ENCODE measurements at places on chromosomes 11 and 22.
A peak's percentile ranks its signal among the peaks of the same experiment; 100 is the strongest.

DNA sequence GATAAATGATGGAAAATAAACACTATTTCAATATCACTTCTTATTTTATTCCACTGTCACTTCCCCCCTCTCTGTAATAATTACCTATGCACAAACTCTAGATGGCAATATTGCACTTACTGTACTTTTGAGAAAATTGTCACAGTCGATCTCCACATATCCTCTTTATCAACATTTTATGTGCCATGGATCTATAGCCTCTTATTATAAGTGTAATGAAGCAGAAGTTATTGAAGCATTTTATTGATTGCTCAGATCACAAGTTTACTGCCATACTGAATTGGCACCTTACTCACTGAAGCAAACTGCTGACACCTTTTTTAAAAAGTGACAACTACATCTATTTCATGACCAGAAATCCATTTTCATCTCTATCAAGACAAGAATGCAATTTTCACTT is 133.4 kb downstream of the DCDC1 start:
- no peak for DNase-seq

DNA sequence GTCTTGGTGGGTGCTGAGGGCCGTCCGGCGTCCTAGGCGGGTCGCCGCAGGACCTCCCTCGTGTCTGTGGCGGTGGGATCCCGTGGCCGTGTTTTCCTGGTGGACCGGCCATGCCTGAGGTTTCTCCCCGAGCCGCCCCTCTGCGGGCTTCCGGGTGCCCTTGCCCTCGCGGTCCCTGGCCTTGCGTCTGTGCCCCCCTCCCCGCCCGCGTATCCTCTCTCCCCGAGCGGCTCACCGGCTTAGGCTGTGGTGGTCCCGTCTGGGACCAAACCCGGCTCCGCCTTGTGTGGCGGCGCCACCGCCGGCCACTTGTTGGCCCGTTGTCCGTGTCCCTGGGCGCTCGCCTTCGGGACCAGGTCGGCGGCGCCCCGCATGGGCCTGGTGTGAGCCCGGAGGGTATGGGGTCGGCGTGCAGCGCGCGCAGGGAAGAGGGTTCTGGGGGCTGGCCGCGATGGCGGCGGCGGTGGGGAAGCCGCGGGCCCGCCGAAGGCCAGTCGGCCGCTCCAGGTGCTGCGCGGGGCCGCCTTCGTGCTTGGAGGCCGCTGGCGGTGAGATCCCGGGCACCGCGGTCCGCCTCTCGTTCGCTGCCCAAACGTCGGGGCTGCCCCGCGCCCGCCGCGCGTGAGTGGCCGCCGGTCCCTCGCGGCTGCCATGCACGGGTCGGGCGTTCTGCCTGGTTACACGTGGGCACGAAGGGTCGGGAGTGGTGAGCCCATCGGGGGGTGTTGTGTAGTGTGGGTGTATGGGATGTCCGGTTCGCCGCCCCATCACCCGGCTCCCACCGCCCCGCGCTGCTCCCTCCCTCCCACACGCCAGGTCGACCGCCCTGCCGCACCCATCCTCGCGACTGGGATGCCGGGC is 3899.1 kb upstream of the OR11H1 start:
- no peak for DNase-seq

GRCh38 chr11:57568330-57568766 is 876 bp upstream of the UBE2L6 start:
- no peak for DNase-seq

DNA sequence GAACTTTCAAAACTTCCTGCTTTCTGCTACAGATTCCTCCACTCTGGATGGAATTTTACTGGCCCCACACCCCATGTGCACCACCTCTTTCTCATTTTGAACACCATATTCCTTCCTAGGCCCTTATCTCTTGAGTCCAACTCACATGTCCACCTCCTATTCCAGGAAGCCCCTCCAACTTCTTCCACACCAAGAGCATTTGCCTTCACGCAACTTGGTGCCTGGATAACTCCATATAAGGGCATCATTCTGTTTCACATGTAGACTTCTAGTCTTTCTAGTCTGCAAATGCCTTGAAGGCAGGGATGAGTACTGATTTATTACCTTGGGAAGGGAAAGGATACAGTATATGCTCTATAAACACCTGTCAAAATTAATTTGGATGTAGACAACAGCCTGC is 17.5 kb downstream of the GAB2 start:
- no peak for DNase-seq

- DNase-seq = no peak
These were observed 19.4 kb downstream of the NFAM1 start for GRCh38 chr22:42412744-42413333.

DNA sequence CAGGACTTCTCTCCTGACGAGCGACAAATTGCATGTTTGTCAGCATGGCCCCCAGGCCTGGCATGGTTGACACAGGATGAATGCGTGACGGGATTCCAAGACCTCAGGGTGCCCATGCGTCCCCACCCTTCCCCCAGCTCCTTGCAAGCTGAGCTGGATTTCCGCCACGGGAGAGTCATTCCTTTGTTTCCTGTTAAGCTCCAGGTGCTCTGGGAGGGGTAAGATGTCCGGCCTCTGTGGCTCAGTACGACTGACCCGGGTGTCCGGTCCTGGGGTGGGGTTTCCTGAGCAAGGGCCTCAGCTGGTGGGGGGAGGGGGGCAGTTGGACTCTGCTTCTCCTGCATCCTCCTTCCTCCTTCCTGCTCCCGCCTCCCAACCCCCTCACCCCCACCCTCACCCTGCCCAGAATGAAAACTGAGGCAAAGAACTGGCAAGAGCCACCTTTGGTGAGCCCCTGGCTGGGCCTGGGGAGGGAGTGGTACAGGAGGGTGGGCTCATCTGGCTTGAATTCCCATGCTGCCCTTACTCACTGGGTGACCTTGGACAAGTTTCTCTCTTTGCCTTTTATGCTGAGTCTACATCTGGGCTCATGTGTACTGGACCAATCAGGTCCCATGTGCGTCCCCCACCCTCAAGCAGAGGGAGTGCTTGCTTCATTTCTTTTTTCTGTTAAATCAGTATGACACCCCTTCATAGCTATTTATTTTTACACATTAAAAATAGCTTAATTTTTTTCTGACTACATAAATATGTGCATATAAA is 2.5 kb downstream of the CDC42EP2 start:
- DNase-seq = no peak

DNA sequence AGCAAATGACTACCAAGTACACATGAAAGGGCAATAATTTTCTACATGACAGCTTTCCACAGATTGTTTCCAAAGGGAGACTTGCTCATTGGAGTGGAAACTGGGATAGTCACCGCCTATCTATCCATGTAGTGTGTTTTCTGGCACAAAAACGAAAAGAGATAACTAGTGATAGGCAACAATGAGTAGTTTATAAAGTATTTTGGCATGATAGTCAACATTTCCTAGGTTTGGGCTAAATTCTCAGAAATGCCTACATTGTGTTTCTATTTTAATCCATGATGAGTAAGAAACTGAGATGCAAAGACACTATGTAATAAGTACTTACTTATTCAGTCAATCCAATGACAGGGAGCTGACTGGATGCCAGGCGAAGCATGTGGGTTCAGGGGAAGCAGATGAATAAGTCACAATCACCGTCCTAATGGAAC is 1129.1 kb downstream of the DLG2 start:
- DNase-seq = no peak

DNA sequence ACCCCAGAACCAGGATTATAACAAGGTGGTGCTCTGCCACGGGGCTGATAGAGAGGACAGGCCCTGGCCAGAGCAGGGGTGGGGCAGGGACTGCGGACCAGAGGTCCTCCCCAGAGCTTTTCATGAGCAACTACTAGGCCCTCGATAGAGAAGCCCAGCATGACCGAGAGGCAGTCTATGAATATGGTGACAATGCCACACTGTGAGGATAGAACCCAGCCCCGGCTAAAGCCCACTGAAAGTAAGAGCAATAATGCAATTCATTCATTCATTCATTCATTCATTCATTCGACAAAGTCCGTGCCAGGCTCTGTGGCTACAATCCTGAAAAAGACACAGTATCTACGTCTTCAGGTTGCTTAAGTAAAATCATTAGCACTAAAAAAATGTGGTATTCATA is 35.6 kb upstream of the CD5 start:
- no peak for DNase-seq

GRCh38 chr11:41799754-41800153 is 340.3 kb upstream of the LRRC4C start:
- no peak for DNase-seq

GRCh38 chr11:6932145-6932544 is 5.9 kb downstream of the ZNF215 start:
- no peak for DNase-seq

DNA sequence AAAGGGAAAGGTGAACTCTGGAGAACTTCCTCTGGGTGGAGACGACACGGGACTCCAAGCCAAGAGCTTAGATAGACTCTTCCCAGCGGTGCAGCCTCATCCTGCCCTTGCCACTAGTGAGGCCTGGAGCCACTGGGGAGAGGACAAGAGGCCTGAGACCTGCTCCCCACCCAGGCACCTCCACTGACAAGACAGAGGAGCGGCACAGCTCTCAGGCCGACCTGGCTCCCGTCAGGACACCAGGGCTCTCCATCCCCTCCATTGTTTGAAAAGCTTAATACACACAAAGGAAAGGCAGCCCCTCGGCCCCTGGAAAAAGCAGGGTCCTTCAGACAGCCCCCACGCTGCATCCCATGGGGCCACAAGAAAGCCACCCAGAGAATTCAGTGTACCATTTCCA is 29.6 kb downstream of the POLDIP3 start:
- no peak for DNase-seq

- DNase-seq = no peak
These were observed 134.1 kb downstream of the CCDC34 start for GRCh38 chr11:27228906-27229290.

GRCh38 chr11:130832566-130833425 is 83.5 kb downstream of the SNX19 start:
- DNase-seq = no peak

GRCh38 chr11:111944651-111945051 is 7.5 kb downstream of the DIXDC1 start:
- no peak for DNase-seq

GRCh38 chr11:65426839-65427690 is 4.5 kb downstream of the NEAT1 start:
- DNase-seq = no peak

- DNase-seq = no peak
These were observed 42.1 kb upstream of the KLHL35 start for GRCh38 chr11:75474878-75475766.

DNA sequence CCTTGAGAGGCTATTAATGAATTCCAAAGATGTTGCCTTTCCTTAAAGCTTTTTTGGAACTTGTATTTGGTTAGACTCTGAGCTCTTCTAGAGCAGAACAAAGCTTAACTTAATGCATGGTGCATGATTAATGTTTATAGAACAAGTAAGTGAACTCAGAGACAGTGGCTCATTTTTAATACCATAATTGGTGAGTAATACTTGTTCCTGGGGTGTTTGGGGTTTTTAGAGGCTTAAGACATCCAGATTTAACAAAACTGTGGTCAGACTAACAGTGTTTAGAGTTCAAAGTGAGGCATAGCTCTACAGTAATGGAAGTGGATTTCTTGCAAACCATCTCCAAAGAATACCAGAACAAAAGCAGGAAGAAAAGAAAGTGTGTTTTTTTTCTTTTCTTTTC is 73.7 kb upstream of the CTSC start:
- DNase-seq = no peak

GRCh38 chr22:49869845-49870712 is 16.4 kb downstream of the ZBED4 start:
- no peak for DNase-seq

GRCh38 chr22:23196165-23196564 is 15.9 kb downstream of the BCR start:
- DNase-seq = no peak

- no peak for DNase-seq
These were observed 13.3 kb upstream of the NRIP3 start for GRCh38 chr11:9016916-9017642.

- no peak for DNase-seq
These were observed 433.2 kb downstream of the TBC1D22A start for GRCh38 chr22:47195484-47196165.

DNA sequence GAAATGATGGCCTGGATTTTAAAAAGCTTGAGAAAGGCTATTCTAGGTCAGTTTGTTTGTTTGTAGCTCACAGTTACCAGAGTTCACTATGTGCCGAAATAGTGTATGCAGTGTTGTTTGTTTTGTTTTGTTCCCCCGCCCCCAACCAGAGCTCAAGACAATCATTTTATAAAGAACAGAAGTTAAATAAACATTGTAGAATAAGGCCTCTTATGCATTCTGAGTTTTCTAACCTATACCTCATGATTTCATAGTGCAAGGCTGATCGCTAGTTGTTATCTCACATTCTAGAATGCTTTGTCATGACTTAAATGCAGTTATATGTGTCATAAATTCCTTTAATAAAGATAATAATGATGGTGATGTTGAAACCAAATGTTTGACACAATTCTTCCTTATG is 7.8 kb downstream of the KCNA4 start:
- no peak for DNase-seq

- DNase-seq = peak; percentile 28
These were observed 27.9 kb downstream of the KCNC1 start for GRCh38 chr11:17762309-17762974.

DNA sequence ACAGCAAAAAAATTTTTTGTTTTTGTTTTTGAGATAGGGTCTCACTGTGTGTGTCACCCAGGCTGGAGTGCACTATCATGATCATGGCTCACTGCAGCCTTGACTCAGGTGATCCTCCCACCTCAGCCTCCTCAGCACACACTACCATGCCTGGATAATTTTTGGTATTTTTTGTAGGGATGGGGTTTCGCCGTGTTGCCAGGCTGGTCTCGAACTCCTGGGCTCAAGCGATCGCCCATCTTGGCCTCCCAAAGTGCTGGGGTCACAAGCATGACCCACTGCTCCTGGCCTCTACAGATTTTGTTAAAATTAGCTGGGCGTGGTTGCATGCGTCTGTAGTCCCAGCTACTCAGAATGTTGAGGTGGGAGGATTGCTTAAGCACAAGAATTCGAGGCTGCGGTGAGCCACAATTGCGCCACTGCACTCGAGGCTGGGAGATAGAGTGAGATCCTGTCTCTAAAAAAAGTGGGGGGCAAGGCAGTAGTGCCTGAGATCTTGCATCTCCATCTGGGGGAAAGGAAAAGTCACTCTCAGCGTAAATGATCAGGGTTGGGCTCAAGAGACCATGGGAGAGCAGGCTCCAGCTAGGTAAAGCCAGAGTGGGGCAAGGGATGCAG is 10.6 kb upstream of the DGKZ start:
- no peak for DNase-seq

DNA sequence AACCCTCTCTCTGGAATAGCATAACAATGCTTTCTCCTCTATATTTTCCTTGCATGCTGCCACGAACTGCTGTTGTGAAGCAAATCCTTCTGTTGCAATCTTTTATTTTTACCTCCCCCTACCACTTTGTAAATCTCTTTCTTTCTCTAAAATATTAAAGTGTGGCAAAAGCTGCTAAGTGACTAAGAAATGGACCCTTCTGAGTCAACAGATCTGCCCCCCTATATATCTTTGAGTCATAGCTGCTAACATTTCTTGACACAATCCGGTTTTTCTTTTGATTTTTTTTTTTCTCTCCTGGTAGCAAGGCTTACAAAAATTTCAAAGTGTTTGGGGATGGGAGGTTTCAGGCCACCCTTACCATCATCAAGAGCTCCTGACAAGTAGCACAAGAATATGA is 39.0 kb upstream of the KIRREL3 start:
- DNase-seq = no peak

- no peak for DNase-seq
These were observed 15.5 kb upstream of the RAPSN start for GRCh38 chr11:47464483-47464882.

Data from GM19239 (cell line).